ENCODE measurements at places on chromosomes 6 and 20.

DNA sequence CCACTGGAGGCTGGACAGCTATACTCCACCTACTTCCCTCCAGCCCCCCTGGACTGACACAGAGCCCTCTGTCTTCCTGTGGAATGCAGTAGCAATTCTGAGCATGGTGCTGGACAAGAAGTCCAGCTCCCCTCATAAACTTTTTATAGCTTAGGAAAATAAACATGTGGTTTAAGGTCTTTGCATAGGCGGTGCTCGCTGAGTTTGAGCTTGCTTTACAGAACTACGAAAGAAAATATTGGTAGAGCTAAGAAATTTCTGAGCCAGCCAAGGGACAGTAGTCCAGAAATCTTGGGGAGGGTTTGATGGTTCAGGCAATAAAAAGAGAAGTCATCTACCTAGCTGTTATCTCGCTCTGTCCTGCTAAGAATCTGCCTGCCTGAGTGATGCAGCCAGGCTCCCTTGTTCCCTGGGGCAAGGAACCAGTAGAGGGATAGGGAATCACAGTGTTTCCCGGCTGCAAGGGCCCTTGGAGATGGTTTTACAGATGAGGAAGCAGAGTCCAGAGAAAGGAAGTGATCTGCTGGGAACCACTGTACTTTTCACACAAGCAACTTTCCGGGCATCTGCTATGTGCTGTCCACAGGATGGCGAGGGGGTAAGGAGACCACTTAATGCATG, 343.4 kb downstream of the CDC5L start:
- DNase-seq = peak; percentile 31

- DNase-seq = peak; percentile 77
Measured at GRCh38 chr6:32047855-32048766, 9.9 kb downstream of the CYP21A2 start.

GRCh38 chr6:45756606-45757005, 259.1 kb downstream of the CLIC5 start:
- no peak for DNase-seq

- DNase-seq = no peak
Measured at GRCh38 chr20:49795135-49795424, 17.5 kb upstream of the SLC9A8 start.

GRCh38 chr20:1702328-1702727, 44.7 kb upstream of the SIRPG start:
- DNase-seq = no peak

DNA sequence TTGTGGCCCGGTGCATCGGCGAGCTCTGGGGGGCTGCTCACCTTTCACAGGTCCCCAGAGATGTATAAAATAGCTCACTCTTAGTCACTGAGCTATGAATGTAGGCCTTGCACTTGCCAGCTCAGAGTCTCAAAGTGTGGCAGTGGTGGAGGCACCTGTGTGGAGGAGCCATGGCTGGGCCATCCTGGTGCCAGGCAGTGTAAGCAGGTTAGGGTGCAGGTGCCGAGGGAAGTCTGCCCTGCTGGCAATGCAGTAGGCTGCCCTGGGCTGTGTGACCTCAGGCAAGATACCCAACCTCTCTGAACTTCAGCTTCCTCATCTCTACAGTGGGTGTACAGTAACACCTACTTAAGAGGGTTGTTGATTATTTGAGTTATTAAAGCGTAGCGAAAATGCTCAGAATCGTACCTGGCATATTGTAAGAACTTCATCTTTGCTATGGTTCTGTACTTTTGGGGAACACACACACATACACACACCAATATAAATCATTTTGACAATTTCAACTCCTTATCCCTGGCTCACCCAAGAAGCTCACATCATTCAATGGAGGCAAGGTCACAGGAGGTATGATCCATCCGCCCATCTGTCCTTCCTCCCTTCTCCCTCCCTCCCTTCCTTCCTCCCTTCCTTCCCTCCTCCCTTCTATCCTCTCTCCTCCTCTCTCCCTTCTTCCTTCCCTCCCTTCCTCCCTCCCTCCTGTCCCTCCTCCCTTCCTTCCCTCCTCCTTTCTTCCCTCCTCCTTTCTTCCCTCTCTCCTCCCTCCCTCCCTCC, 66.8 kb upstream of the STX16 start:
- DNase-seq = no peak

- DNase-seq = no peak
Measured at GRCh38 chr6:11978169-11978987, 33.7 kb upstream of the HIVEP1 start.

DNA sequence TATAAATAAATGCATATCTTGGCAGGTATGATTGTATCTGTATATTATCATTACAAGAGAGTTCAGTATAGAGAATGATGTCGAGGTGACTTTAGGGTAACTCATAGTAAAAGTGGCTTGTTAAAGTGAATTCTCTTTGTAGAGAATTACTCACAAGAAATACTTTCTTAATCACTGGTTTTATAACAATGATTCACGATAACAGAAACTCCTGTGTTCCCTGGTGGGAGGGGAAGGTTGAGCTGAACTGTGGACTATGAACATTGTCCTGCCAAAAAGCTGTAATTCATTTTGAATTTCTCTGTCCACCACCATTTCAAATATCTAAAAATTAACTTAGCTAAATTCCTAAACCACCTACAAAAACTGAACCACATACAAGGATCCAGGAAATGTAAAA, 7.7 kb downstream of the TPMT start:
- peak; percentile 56 for DNase-seq

- DNase-seq = no peak
Measured at GRCh38 chr6:46061497-46061896, 45.8 kb upstream of the CLIC5 start.

- DNase-seq = no peak
Measured at GRCh38 chr6:163337958-163338357, 76.6 kb upstream of the QKI start.

GRCh38 chr20:45863543-45864470, 6.4 kb downstream of the ZSWIM3 start:
- no peak for DNase-seq

DNA sequence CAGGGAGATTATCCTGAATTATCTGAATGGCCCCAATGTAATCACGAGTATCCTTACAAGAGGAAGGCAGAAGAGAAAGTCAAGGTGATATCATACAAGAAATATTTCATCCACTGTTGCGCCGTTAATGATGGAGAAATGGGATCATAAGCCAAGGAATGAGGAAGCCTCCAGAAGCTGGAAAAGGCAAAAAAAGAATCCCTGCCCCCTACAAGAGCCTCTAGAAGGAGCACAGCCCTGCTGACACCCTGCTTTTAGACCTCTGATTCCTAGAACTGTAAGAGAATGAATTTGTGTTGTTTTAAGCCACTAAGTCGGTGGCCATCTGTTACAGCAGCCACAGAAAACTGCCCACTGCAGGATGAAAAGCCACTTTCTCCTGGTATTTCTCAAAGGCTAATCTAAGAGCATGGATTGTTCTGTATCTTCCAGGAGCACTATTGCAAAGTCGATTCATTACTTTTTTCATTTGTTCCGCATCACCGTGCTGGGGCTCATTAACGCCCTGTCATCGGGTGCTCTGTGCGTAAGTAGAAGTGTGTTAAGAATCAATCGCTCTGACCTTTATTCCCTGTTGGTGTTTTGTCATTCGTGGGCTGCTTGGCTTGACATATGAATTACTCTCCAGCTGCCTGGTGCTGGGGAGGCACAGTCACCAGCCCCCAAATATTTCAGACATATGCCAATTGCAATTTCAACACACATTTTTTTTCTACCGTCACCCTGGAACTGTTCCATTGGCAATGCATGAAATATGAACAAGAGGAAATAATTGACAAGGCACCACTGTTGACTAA, 117.0 kb downstream of the PCSK2 start:
- peak; percentile 35 for DNase-seq

GRCh38 chr6:2396846-2397630, 151.6 kb upstream of the GMDS start:
- DNase-seq = peak; percentile 90

- peak; percentile 62 for DNase-seq
Measured at GRCh38 chr6:41689171-41690008, 46.0 kb downstream of the TFEB start.

- no peak for DNase-seq
Measured at GRCh38 chr6:161033667-161034066, 42.1 kb downstream of the MAP3K4 start.

DNA sequence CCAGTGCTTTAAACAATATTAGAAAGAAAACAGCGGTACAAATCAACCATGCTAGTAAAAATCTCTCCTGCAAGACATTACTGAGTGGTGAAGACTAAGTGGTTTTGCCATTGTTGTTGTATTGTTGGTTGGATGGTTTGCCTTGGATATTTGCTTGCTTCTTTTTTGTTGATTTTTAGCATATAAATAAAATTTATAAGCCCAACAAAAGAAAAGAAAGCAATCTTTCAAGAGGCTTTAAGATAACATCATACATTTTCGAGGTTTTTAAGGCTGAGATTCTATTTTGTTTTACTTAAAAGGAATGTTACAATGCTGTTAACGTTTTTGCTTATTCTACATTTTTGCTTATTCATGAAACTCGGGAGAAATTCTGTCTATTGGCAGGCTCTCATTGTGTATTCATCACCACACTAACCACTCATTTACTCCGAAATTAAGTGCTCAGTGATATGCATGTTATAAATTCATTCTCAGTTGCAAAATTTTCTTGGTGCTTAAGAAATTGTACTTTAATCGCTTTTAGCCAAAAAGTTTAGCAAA, 139.1 kb downstream of the LAMA2 start:
- no peak for DNase-seq

- DNase-seq = peak; percentile 73
Measured at GRCh38 chr20:46027245-46027853, 1.7 kb upstream of the SLC12A5 start.

GRCh38 chr6:107730683-107731314, 93.3 kb downstream of the SCML4 start:
- no peak for DNase-seq

DNA sequence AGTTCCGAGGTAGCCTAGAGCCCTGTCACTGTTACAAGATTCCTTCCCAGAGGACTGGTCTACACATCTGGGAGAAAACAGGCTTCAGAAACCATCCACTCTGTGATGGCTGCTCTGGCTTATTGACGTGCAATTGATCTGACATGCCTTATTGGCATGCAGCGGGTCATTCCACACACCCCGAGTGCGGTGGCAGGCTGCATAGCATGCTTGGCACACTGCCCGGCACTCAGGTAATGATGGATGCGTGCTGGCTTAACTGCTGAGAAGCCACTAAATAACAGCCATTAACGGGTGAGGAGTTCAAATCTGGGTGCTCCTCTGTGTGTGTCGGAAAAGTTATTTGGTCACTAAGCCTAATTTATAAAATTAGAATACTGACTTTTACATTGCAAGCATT, 67.9 kb upstream of the CDH4 start:
- DNase-seq = no peak

- no peak for DNase-seq
Measured at GRCh38 chr6:14681699-14682487, 564.0 kb upstream of the JARID2 start.

GRCh38 chr20:62217913-62218773, 1.9 kb downstream of the HRH3 start:
- DNase-seq = no peak

DNA sequence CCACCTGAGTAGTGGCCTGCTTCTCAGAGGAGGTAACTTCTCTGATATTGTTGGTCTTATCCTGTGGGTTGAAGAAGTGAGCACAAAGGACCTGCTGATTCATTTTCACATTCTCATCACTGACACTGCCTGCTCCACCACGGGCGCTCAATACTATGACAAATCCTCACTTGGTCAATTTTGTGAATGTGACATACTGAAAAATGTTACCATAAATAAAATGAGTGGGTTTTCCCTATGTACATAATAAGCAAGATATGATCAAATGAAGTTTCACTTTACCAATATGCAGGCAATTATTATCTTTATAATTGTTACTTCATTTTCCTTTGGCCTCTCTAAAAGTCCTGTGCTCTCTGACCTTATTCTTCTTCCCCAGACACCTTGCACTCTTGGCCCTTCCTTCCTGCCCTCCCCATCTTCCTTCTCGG, 71.5 kb upstream of the RIPOR2 start:
- no peak for DNase-seq

DNA sequence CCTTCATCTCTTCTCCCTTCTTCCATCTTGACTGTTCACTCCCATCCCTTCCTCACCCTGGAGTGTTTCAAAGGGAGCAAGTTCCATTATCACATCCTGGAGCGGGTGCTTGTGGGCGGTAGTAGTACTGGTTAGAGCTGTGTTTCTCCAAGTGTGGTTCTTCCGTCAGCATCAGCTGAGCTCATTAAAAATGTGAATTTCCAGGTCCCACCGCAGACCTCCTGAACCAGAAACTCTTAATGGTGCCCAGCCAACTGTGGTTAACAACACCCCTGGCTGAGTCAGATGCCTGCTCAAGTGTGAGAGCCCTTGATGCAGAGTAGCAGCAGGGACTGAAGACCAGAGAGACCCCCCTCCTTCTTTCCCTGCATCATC, 24.4 kb downstream of the ANGPT4 start:
- no peak for DNase-seq

GRCh38 chr20:36686504-36686903, 40.5 kb upstream of the SLA2 start:
- no peak for DNase-seq

- DNase-seq = no peak
Measured at GRCh38 chr6:84361372-84362192, 134.1 kb upstream of the CEP162 start.

DNA sequence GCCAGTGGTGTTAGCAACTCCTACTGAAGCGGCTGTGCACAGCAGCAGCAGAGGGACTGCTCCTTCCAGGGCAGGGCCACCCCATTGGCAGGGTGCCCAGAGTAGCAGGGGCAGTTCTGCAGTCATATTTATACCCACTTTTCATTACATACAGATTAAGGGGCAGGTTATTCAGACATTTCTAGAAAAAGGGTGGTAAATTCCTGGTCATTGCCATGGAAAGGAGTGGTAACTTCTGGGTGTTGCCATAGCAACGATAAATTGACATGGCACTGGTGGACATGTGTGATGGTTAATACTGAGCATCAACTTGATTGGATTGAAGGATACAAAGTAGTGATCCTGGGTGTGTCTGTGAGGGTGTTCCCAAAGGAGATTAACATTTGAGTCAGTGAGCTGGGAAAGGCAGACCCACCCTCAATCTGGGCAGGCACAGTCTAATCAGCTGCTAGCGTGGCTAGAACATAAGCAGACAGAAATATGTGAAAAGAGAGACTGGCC, 45.0 kb downstream of the IYD start:
- DNase-seq = no peak

DNA sequence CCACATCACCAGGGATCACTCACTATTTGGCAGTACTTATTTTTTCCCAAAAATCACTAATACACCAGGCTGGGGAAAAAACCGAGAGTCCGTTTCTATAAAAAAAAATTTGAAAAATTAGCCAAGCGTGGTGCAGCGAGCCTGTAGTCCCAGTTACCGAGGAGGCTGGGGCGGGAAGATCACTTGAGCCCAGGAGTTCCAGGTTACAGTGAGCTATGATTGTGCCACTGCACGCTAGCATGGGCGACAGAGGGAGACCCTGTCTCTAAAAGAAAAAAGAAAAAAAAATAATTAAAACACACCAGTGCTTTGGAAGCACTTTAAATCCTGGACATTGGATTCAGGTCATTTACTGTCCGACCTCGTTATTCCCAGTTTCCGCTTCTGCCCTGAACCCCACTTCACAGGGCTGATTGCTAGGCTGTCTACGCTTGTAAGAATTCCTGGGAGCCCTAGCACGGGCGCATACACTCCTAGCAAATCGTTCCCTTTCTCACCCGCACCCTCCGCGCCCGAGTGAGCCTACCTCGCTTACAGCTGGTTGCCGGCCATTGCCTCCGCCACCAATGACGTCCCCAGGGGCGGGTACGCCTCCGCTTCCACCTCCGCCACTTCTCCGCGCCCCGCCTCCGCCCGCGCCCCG, at the start of gene TPMT:
TSS of gene TPMT (minus strand) at position 571 of the 643 bp plus-strand sequence. CDS start 5,950 bp downstream, outside the sequence.
- DNase-seq = no peak

Data from AG08395 (cell line).